T-helper 2 cell (primary cell): ENCODE measurements at places on chromosomes 16 and 17.

DNA sequence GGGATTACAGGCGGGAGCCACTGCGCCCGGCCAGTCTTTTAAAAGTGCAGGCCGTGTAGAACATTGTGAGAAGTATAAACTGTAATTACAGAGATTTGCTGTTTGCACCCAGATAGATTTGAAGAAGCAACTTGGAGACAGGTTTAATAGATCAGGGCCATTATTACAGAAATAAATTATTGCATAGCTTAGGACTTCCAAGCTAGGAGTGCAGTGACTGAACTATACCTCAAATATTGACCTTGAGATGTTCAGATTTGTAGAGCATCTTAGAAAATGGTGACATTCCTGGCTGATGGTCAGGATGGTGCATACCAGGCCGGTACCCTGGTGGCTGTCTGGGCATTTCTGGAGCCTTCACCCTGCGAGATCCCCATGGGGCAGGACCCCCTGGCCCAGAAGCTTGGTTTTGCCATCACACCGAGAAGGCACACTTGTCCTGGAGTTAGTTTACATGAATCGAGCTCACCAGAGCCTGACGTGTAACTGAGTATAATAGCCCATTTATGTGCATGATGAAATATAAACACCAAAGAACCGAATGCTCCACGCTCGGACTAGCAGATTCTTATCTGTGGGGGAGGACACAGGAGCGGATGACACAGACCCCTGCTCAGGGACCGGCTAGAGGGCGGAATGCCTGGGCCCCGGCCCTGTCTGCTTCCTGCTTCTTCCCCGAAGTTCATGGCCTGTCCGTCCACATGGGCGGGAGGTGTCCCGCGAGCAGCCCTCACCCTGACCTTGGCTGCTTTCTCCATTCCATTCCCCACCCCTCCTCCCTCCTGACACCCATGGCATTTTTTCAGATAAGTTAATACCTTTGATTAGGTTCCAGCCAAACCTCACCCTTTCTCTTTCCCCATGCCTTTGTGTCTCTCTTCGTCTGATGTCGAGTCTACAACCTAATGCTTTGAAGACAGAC lies 32.1 kb downstream of the CCDC40 start:
- DNase-seq = no peak

DNA sequence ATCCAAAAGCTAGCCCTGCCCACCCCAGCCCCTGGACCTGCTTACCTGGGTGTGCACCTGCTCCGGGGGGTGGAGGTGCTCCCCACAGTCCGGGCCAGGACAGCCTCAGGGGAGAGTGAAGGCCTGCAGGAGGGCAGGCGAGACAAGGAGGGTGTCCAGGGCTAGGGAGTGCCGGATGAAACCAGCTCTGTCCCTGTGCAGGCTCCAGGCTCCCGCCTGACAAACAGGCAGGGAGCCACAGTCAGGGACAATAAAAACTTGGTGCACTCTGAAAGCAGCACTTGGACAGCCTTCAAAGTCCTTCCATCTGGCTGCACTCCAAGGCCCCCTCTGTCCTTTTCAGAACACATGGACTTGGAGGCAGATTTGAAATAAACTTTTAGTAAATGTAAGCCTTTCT lies 3.9 kb downstream of the PAQR4 start:
- DNase-seq = no peak

DNA sequence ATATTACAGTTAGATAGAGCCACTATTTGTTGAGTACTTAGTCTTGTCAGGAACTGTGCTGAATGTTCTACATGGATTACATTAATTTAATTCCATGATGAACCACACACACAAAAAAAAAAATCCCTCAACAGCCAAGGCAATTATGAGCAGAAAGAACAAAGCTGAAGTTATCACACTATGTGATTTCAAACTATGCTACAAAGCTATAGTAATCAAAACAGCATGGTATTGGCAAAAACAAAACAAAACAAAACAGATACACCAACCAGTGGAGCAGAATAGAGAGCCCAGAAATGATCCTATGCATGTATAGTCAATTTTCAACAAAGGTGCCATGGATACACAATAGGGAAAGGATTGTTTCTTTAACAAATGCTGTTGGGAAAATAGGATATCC lies 8.1 kb upstream of the ERCC4 start:
- no peak for DNase-seq

DNA sequence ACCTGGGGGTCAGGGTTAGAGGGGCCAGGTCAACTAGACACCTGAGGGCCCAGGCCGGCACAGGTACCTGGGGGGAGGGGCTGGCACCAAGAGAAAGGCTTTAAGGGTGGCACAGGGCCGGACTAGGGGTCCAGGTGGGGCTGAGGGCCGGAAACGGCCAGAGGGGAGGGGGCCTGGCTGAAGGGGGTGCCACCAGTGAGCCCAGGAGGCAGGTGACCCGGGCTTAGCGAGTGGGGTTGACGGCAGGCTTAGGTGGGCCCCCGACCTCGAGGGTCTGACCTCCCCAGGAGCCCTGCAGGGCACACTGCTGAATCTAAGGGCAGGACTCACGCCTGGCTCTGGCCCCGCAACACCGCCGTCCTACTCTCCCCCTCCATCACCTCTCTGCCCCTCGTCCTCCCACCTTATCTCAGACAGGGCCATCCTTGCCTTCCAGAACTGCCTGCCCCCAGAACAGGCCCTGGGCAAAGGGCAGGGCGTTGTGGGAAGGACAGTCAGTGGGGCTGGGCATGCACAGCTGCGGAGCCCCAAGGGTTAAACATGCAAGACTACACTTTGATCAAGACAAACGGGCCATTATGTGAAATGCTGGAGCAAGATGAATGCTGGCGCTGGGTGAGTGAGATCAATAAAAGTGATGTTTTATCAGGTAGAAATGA lies 44.4 kb downstream of the ACTG1 start:
- DNase-seq = no peak
